ENCODE measurements at places on chromosomes 1 and 21. TPM values are rescaled to one million over a fixed set of nuclear protein-coding genes. Genes with fewer than 3 reads are reported as not detected.

The WDR77 gene
- total RNA-seq: 13.6 TPM

The LINGO4 gene
- total RNA-seq: 0.10 TPM

The RGS16 gene
- 7.9 TPM for total RNA-seq

The PLA2G2F gene
- 3.0 TPM for total RNA-seq

The MSH4 gene
- 0.39 TPM for total RNA-seq

The MANEAL gene
- total RNA-seq: 3.5 TPM

The SYT6 gene
- total RNA-seq: 0.10 TPM

The IVL gene
- total RNA-seq: 71.5 TPM

The TFAP2E gene
- total RNA-seq: 0.59 TPM

The KRTAP10-4 gene
- total RNA-seq: 0.39 TPM

The PBX1 gene
- 57.2 TPM for total RNA-seq

The SMIM11 gene
- total RNA-seq: 11.1 TPM

The FCGR2B gene
- total RNA-seq: 2.8 TPM

The ASAP3 gene
- total RNA-seq: 46.0 TPM

The MMP23B gene
- total RNA-seq: 30.7 TPM

The C1QTNF12 gene
- total RNA-seq: 2.5 TPM

The HSD3B1 gene
- total RNA-seq: 1.2 TPM

The RNF186 gene
- not detected for total RNA-seq

The ELAVL4 gene
- total RNA-seq: 0.10 TPM

The PTCH2 gene
- total RNA-seq: 7.2 TPM

The DNAJC6 gene
- total RNA-seq: 7.7 TPM

The KRTAP21-2 gene
- 1.3 TPM for total RNA-seq

The PGBD2 gene
- total RNA-seq: 5.3 TPM

The ANKRD35 gene
- total RNA-seq: 12.9 TPM

The ASPM gene
- 16.6 TPM for total RNA-seq

The F13B gene
- total RNA-seq: not detected

The OR6K3 gene
- not detected for total RNA-seq

The ZNF670 gene
- total RNA-seq: 4.4 TPM

The B4GALT2 gene
- total RNA-seq: 20.8 TPM

The RHEX gene
- total RNA-seq: 5.5 TPM

The SLC2A5 gene
- 9.1 TPM for total RNA-seq

The TCP10L gene
- 0.79 TPM for total RNA-seq

The LCE1D gene
- total RNA-seq: 1.4 TPM

The ESPN gene
- 6.4 TPM for total RNA-seq

The SSU72 gene
- 33.9 TPM for total RNA-seq

The CFHR1 gene
- 0.59 TPM for total RNA-seq

Data from skin of body (tissue), 3 donors.